ENCODE measurements at places on chromosomes 6 and 20. TPM values are rescaled to one million over a fixed set of nuclear protein-coding genes. Genes with fewer than 3 reads are reported as not detected.

Gene PPP1R16B
- total RNA-seq: 55.1 TPM

DNA sequence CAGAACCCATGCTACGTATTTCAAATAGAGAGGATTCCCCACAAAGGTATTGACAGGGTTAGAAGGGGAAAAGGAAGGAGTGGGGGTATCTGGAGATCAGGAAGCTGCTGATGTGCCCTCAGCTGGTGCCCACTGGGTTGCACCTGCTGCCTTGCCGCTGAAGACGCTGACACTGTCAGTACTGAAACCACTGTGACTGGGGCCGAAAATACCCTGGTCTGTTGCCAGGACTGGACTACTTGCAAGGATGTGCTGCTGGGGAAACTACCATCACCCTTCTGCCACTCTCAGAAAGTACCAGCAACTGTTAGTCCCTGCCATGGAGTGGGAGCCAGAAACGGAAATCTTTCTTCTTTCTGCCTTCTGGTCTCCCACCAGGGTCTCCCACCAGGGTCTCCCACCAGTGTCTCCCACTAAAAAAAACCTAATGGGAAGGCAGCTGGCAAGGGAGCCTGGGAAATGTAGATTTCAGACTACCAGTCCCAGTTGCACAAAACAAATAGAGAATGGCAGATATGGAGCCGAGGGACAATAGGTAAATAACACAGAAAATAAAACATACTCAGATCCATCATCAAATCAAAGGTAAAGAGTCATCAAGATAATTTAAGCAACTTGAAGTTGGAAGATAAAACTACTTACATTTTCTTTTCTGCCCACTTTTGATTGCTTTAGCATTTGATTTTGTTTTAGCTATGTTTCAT lies 204.8 kb downstream of the TPBG start:
- H3K27me3 ChIP-seq: no peaks in the 10 kb centered on the region
- no peak overlapping the region for H3K27ac ChIP-seq
- no peaks in the 10 kb centered on the region for H3K36me3 ChIP-seq
- no peaks in the 10 kb centered on the region for H3K4me1 ChIP-seq

GRCh38 chr20:37526839-37527637 lies 638 bp downstream of the BLCAP start:
- peaks cover 37% of the 10 kb centered on the region for H3K4me1 ChIP-seq
- peak; percentile 40 for DNase-seq
- H3K4me3 ChIP-seq: peak overlapping the region; percentile 100
- H3K27me3 ChIP-seq: no peaks in the 10 kb centered on the region
- peak overlapping the region; percentile 99 for H3K27ac ChIP-seq
- no peaks in the 10 kb centered on the region for H3K36me3 ChIP-seq

DNA sequence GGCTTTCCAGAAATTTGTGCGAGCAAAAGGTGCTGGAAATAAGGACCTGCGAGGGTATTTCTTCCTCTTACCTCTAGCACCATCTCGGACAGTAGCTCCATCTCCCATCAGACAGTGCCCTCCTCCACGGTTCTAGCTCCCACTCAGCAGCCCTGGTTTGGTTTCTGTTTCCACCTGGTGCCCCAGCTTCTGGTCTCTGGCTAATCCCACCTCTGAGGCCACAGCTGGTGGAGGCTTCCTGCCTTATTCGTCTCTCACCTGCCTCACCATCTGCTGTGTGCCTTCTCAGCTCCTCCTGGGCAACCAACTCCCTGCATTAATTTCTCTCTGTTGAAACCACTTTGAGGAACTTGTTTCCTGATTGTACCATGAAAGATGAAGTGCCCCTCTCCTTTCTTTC lies 162.4 kb upstream of the CDYL start:
- H3K36me3 ChIP-seq: no peaks in the 10 kb centered on the region
- H3K27ac ChIP-seq: no peak overlapping the region
- H3K4me1 ChIP-seq: no peaks in the 10 kb centered on the region

GRCh38 chr6:89597988-89598387 lies 40.6 kb downstream of the LYRM2 start:
- peaks cover 11% of the 10 kb centered on the region for H3K4me1 ChIP-seq
- H3K27me3 ChIP-seq: no peaks in the 10 kb centered on the region
- H3K4me3 ChIP-seq: no peak overlapping the region
- DNase-seq: no peak
- no peak overlapping the region for H3K27ac ChIP-seq

GRCh38 chr6:14107711-14108494 lies 9.7 kb upstream of the CD83 start:
- no peak for DNase-seq
- H3K4me3 ChIP-seq: no peak overlapping the region
- no peaks in the 10 kb centered on the region for H3K27me3 ChIP-seq
- H3K27ac ChIP-seq: no peak overlapping the region
- no peaks in the 10 kb centered on the region for H3K36me3 ChIP-seq
- H3K4me1 ChIP-seq: peaks cover 27% of the 10 kb centered on the region

GRCh38 chr6:136016228-136017225 lies 165.0 kb downstream of the PDE7B start:
- no peaks in the 10 kb centered on the region for H3K4me1 ChIP-seq
- H3K36me3 ChIP-seq: no peaks in the 10 kb centered on the region
- H3K4me3 ChIP-seq: no peak overlapping the region
- H3K27me3 ChIP-seq: no peaks in the 10 kb centered on the region
- H3K27ac ChIP-seq: no peak overlapping the region

- H3K27ac ChIP-seq: no peak overlapping the region
- no peak for DNase-seq
- no peaks in the 10 kb centered on the region for H3K4me1 ChIP-seq
- H3K27me3 ChIP-seq: no peaks in the 10 kb centered on the region
- H3K4me3 ChIP-seq: no peak overlapping the region
Measured at GRCh38 chr6:124076336-124077048, 272.8 kb downstream of the NKAIN2 start.

Gene F13A1
- total RNA-seq: 0.44 TPM

DNA sequence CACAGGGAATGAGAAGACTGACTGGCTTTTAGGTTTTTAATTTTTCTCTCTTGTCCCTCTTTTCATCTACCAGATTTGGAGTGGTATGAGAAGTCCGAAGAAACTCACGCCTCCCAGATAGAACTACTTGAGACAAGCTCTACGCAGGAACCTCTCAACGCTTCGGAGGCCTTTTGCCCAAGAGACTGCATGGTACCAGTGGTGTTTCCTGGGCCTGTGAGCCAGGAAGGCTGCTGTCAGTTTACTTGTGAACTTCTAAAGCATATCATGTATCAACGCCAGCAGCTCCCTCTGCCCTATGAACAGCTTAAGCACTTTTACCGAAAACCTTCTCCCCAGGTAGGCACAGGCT lies 644 bp downstream of the MAD2L1BP start:
- DNase-seq: peak; percentile 19
- no peaks in the 10 kb centered on the region for H3K27me3 ChIP-seq
- H3K27ac ChIP-seq: peak overlapping the region; percentile 84
- H3K36me3 ChIP-seq: peaks cover 21% of the 10 kb centered on the region

DNA sequence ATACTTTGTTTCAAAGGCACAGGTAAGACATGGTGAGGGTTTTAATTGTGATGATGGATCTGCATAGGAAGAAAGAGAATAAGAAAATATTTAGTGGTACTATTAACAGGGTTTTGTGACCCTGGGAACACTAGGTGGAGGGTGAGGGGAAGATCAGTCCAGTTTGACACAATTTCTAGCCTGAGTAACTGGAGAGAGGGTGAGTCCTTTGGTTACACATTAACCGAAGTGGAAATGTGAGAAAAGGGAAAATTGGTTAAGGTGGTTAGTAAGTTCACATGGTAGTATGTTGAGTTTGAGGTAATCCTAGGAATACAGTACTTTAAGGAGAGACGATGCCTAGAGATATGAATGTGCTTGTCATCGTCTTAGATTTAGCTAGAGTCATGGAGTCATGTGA lies 54.8 kb upstream of the POU3F2 start:
- no peak overlapping the region for H3K27ac ChIP-seq
- no peak for DNase-seq
- no peaks in the 10 kb centered on the region for H3K4me1 ChIP-seq

GRCh38 chr20:57397693-57398108 lies 6.5 kb downstream of the RBM38 start:
- H3K4me1 ChIP-seq: peaks cover 95% of the 10 kb centered on the region
- DNase-seq: peak; percentile 89
- peak overlapping the region; percentile 90 for H3K27ac ChIP-seq
- H3K27me3 ChIP-seq: no peaks in the 10 kb centered on the region
- peaks cover 72% of the 10 kb centered on the region for H3K36me3 ChIP-seq
- H3K4me3 ChIP-seq: peak overlapping the region; percentile 2

DNA sequence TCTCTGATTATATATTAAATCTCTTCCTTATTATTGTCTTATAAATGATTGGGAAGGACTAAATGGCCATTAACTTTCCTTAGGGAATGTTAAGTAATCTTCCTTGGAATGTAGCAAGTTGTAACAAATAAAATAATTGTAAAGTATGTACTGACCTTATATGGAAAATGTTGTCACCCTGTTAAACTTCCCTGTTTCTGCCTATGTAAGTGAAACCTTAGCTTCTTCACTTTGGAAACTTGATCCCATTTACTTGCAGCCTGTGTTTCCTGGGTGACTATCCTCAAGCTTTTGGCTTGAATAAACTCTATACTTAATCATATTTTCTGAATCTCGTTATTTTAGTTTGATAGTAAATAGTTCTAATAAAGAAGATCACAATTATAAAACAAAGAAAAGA lies 519.5 kb upstream of the PTCHD4 start:
- no peak overlapping the region for H3K27ac ChIP-seq
- no peaks in the 10 kb centered on the region for H3K4me1 ChIP-seq
- H3K36me3 ChIP-seq: no peaks in the 10 kb centered on the region
- H3K27me3 ChIP-seq: no peaks in the 10 kb centered on the region
- no peak for DNase-seq
- H3K4me3 ChIP-seq: no peak overlapping the region

GRCh38 chr20:41018153-41018552 lies 10.5 kb upstream of the TOP1 start:
- H3K27ac ChIP-seq: no peak overlapping the region
- H3K4me1 ChIP-seq: no peaks in the 10 kb centered on the region
- no peaks in the 10 kb centered on the region for H3K36me3 ChIP-seq
- H3K4me3 ChIP-seq: no peak overlapping the region
- H3K27me3 ChIP-seq: no peaks in the 10 kb centered on the region

- DNase-seq: no peak
- no peak overlapping the region for H3K27ac ChIP-seq
- H3K4me1 ChIP-seq: no peaks in the 10 kb centered on the region
- no peaks in the 10 kb centered on the region for H3K36me3 ChIP-seq
- no peak overlapping the region for H3K4me3 ChIP-seq
Measured at GRCh38 chr20:54056762-54057639, 13.4 kb downstream of the BCAS1 start.

Gene C6orf58
- total RNA-seq: not detected

Gene TNXB
- 16.5 TPM for total RNA-seq

Measured in CD4-positive, alpha-beta memory T cell (primary cell).